ENCODE measurements at places on chromosomes 4 and X.

GRCh38 chr4:16411501-16412085, 185.3 kb upstream of the TAPT1 start:
- no peak for DNase-seq

- DNase-seq: no peak
Measured at GRCh38 chr4:88219099-88219498, 60.7 kb upstream of the ABCG2 start.

GRCh38 chr4:134888156-134888555, 686.6 kb upstream of the PABPC4L start:
- no peak for DNase-seq

GRCh38 chr4:62898115-62898514, 1511.1 kb downstream of the TECRL start:
- no peak for DNase-seq

DNA sequence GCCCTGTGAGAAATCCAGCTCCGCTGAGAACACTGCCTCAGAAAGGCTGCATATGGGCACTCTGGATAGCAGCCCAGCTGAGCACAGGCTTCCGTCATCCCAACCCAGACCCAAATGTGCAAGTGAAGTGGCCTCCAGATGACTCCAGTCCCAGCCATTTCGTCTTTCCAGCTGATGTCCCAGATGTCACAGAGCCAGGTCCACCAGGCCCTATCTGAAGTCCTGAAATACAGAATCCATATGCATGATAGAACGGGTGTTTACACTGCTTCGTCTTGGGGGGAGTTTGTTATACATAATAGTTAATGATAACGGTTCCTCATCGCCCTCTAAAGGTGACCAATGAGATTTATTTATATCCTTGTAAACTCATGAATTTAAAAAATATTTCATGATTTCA, 72.6 kb upstream of the TRIM2 start:
- DNase-seq: no peak

- DNase-seq: no peak
Measured at GRCh38 chr4:150974750-150975149, 40.3 kb downstream of the LRBA start.

DNA sequence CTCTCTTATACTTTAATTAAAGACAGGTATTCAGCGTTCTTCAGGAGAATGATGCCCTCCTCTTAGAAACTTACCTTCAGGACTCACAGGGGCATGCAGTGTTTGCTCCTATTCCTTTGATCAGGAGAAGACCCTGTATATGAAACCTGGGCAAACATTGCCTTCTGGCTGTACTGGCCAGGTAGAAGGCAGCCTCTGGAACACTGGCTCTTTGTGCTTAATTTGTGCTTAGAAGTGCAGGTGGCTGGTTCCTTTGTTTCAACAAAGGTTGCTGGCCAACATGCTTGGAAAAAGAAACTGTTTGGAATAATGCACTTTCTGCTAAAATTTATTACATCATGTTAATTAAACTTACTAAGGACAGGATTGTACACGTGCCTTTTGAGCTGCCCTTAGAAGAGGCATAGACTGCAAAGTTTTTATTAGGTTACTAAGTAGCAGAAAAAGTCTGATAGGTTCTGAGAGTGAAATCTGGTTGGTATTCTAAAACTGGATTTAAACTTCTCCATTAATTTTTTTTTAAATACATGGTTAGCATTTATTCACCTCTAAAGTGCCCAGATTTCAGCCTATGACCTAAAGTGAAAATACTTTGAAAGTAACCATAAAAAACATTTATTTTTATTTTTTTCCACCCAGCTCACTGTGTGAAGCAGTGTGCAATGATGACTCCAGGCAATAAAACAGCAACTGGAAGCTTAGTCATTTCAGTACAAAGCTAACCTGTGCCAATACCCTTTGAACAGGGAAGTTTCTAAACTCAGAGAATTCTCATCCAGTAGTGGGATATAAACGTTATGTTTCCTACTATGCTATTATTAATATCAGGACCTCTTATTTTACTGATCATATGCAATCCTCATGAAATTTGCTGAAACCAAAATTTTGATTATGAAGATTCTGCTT, 11.3 kb downstream of the RASSF6 start:
- DNase-seq: no peak

DNA sequence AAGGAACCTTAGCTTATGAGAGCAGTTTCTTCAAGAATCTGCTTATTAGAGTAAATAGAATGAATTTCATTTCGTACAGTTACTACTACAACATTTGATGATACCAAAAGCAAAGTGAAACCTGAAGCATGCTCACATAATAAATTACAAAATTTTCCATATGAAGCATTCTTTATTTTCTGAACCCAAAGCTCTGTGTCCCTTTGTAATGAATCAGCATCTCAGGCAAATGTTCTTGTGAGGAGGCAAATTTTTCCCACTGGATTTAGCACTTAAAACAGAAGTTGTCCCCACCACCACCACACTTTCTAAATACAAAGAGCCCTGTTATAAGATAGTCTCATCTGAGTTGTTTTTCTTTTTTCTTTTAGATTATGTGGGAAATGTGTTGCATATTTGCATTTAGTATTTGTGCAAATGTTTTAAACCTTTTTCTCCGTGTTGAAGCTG, 70.7 kb upstream of the NFKB1 start:
- DNase-seq: no peak

GRCh38 chrX:41313419-41313818, 20.5 kb upstream of the DDX3X start:
- DNase-seq: no peak

GRCh38 chr4:5444918-5445517, 263.3 kb downstream of the EVC2 start:
- DNase-seq: no peak

GRCh38 chrX:124015721-124016120, 54.2 kb downstream of the STAG2 start:
- DNase-seq: no peak

DNA sequence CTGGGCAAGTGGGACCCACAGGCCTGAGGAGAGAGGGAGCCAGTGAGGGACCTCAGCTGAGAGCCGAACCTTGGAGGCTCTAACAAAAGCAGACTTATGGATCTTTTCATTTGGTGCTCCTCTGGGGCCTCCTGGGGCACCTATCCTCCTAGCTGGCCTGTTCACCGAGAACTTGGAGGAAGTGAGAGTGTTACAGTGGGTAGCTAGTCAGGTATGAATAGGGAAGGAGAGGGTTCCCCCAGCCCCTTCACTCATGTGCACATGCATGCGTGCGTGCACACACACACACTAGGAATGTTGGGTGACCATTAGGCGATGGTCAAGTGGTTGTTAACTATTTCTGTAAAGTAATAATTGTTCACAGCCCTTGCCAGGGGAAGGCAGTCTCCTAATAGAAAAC, 18.6 kb upstream of the TMEM185A start:
- no peak for DNase-seq

GRCh38 chrX:57647020-57647419, 33.0 kb downstream of the NLRP2B start:
- DNase-seq: no peak

DNA sequence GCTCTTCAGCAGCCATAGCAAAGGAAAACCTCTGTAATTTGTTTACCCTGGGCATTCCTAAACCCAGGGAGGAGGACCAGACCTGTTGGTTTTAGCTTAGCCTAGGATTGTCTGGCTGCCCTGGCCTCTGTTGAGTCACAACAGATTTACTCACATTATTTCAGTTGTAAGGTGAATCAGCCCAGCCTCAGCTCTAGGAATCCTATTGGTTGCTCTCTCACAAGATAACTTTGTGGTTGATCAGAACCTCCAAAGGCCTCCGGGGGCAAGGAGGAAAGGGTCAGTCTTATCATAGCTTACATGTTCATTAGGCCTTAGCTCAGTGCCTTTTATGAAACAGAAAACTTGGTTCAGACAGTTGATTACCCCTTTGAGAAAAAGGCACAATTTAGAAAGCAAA, 41.0 kb downstream of the PDK3 start:
- DNase-seq: no peak

GRCh38 chr4:8235224-8235623, 34.3 kb upstream of the HTRA3 start:
- no peak for DNase-seq

GRCh38 chr4:128527351-128527750, 239.7 kb upstream of the PGRMC2 start:
- DNase-seq: no peak

DNA sequence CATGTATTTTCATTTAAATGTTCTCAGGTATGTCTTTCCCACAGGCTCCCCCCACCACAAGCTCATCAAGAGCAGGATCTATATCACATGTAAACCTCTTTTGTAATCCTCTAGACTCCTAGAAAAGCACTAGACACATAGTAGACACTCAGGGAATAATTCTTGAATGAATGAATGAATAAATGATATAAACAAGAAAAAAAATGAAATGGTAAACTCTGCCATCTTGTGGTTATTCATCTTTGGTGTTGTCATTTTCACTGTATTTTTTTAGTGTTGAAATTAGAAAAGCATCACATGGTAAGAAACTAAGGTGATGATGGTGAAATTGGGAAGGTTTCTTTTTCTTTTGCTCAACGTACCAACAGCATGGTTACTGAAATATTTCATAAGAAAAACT, 34.2 kb upstream of the C1GALT1C1 start:
- no peak for DNase-seq

DNA sequence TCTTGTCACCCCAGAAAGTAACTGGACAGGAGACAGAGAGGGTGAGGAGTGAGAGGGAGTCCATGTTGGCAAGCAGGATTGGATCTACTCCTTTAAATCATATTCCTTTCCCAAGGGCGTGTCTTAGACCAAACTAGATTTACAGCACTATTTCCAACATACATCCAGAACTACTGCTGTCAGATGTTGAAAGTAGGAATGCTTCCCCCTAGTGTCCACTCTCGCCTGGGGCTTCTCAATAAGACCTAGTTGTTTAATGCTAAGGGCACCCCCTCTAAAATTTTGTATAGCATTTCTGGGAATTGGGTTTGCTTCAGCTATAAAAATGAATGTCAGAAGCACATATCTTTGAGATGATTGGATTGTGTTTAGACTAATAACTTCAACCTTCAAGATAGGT, 13.3 kb downstream of the OFD1 start:
- no peak for DNase-seq

DNA sequence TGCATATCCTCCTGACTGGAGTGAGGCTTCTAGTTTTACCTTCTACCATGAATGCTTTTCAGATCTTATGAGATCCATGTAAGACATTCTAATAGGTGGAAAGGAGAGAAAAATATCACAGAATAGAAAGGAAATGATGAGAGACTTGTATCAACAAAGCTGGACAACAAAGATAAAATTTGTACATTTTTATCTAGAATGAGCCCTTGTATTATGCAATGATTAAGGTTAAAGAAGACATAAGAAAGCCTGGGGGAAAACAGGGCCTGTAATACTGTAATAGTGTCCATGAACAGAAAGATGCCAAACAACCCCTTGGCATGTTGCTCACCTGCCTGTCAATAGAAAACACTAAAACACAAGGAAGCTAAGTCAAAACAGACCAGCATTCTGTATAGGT, 44.2 kb upstream of the SCRG1 start:
- no peak for DNase-seq

- DNase-seq: no peak
Measured at GRCh38 chr4:26375551-26375950, 54.7 kb downstream of the RBPJ start.

DNA sequence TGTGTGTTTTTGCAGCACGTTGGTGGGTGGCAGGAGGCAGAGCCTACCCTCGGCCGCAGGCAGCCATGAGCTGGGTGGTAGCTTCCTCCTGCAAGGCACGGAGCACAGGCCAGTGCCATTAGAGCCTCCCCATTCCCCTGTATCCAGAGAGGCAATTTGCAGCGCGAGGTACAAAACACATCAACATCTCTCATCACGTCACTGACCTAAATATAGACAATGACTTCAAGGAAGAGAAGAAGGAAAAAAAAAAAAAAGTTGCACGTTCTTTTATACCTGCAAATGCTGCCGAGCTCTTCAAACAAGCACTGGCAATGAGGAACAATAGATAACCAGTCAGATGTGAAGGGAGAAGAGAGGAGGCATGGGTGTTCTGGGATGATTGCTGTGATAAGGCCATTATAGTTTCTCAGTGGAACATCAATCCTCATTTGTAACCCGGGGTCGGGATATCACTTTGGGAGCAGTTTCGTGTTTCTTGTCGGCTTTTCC, 159.9 kb downstream of the MGST2 start:
- no peak for DNase-seq

DNA sequence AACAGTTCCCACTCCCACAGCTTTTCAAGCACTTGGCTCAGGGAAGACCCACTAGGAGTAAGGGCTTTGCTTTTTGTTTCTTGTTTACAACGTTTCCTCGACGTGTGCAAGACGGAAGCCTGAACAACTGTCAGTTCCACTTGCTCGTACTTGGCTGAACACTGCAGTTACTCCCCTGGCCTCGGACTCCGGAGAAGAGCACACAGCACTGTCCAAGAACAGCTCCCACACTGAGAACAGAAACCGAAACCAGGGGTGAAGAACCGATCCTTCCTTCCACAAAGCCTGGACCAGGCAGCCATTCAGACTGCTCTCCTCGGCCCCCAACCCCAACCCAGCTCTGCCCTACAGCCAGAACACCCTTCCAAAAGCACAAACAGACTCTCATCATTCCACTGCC, 25.5 kb downstream of the IRF2 start:
- DNase-seq: no peak

DNA sequence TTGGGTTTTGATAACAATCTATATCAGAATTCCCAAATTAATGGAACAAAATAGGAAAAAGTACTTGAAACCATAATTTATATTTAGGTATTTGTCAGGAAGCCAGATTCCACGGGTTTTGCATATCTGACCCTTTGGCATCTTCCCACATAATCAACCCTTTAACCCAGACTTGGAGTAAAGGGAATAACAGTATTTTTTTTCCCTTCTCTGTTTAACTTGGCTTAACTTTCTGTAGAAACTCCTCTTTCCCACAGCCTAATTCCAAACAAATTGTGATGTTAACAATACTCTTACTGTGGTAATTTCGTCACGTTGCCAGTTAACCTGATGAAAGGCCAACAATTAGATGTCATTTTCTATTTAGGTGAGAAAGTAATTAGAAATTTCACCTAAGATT, 49.4 kb upstream of the GUCY1A1 start:
- no peak for DNase-seq

DNA sequence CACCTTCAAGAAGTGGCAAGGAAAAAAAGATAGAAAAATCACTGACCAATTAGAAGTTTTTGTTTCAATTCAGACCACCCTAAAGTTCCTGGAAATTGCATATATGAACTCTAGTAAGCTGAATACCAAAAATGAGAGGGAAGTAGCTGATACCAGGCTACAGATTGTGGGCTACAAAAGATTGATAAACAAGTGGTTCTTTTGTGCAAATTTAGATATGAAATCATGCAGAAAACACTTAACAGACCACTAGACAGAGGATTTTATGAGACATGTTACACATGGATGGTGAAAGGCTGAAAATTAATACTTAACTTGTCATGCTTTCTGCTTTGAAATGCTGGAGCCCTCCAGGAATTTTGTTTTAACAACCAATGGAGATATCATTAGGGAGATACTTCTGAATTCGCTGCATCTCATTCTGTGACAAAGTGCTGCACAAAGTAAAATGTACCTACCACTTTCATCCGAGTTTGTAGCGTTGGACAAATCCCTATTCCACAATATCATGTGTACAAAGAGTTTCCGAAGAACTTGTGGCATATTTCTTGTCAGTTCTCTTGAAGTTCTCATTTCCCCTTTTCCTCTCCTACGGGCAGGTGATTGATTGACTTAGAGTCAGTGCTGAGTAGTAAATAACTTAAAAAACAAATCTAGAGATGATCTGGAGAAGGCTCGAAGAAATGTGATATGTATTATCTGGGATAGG, 235.0 kb downstream of the PALLD start:
- DNase-seq: no peak

- no peak for DNase-seq
Measured at GRCh38 chrX:39953879-39954278, 143.9 kb downstream of the BCOR start.

- DNase-seq: no peak
Measured at GRCh38 chr4:128716338-128716737, 93.2 kb upstream of the JADE1 start.

- peak; percentile 14 for DNase-seq
Measured at GRCh38 chr4:6546681-6547447, 28.1 kb upstream of the MAN2B2 start.

Measured in stimulated activated CD8-positive, alpha-beta memory T cell treated with anti-CD3 and anti-CD28 coated beads, Interleukin-4, amount 100 ng/mL, for 4 hours (primary cell).